ENCODE measurements at places on chromosomes 3 and 15. TPM values are rescaled to one million over a fixed set of nuclear protein-coding genes. Genes with fewer than 3 reads are reported as not detected.
A peak's percentile ranks its signal among the peaks of the same experiment; 100 is the strongest.

CDHR4 gene
- not detected for total RNA-seq

LRTM1 gene
- not detected for total RNA-seq

ROPN1 gene
- total RNA-seq: not detected

ONECUT1 gene
- total RNA-seq: not detected

PLCH1 gene
- not detected for total RNA-seq

ENTPD3 gene
- total RNA-seq: not detected

GNAT1 gene
- not detected for total RNA-seq

FGF7 gene
- not detected for total RNA-seq

GRCh38 chr3:139227827-139228226 lies 116.0 kb upstream of the MRPS22 start:
- ATAC-seq: no peak

DNA sequence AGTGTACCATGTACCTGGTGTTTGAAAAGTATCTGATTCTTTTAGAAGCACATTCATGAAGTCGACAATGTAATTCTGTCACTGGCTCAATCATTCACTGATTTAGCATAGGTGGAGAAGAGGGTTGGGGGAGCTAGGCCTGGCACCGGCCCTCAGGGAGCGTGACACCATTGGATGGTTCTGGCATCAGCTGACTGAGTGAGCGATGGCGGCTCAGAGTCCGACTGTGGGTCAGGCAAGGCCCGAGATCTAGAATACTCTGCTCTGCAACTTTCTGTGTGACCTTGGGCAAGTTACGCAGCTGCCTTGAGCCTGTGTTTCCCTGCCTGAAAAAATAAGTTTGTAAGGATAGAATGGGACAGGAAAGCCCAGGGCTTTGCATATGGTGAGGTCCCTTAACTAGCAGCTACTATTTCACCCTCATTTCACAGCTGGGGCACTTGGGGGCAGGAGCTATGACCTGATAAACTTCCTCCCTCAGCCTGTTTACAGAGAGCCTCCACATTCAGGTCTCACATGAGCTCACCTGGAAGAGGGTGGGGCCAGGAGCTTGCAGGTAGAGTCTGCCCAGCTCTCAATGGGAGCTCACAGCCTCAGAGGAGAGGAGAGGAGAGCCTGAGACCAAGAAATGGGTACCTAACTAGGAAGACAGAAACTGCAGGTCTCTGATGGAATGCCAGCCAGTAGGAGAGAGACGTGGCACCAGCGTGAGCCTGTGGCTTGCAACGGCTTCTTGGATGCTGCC lies 153.7 kb upstream of the TLE3 start:
- no peak for ATAC-seq

DNA sequence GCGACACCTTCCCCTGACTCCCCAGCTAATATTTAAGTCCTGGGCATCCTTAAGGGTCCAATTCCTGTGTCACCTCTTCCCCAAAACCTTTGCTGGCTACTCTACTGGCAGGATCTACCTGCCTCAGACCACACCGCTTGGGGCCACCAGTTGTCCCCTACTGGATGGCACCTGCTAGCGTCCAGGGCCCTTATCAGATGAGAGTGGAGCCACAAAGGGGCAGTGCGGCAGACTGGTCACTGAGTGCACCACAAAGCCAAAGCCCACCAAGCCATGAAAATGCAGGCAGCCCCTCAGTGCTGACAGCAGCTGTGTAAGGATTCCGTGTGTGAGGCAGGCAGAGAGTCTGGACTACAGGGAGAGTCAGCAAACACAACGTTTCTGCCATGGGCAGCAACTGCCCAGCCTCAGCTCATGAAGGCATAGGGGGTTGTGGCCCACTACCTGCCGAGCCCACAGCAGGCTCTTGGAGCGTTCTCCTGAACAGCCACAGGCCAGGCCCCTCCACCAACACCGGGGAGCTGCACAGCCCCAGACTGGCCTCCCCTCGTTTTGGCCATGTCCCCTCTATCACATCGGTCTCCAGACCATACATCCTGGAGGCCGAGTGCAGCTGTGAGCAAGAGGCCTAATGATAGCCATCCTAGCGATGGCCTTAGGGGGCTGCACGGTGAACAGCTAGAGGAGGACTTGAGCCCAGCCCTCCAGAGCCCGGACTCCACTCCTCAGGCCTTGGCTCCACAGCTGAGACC lies 32.3 kb downstream of the ALDH1L1 start:
- ATAC-seq: no peak

DNA sequence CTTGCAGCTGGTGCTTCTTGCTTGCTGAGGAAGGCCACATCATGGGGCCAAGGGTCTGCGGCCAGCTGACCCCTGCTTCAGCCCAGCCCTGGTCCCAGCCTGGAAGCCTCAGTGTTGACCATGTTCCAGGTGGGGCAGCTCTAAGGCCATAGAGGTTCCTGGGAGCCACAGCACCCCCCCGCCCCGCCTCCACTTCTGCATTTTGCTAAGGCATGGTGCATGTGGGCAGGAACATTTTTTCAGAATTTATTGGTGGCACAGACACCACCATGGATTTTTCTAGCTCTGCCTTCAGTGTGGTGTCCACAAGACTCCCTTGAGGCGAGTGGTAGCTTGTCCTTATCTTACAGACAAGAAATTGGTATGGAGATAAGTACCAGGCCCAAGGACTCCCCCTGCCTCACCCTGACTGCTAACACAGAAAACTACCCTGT lies 1.9 kb upstream of the CHST14 start:
- no peak for ATAC-seq

GRCh38 chr3:38650248-38650951 lies 913 bp upstream of the SCN5A start:
- ATAC-seq: no peak

GRCh38 chr3:43997316-43997715 lies 244.4 kb upstream of the TOPAZ1 start:
- no peak for ATAC-seq

- ATAC-seq: no peak
These were observed 115.4 kb upstream of the C15orf61 start for GRCh38 chr15:67405208-67406191.

DNA sequence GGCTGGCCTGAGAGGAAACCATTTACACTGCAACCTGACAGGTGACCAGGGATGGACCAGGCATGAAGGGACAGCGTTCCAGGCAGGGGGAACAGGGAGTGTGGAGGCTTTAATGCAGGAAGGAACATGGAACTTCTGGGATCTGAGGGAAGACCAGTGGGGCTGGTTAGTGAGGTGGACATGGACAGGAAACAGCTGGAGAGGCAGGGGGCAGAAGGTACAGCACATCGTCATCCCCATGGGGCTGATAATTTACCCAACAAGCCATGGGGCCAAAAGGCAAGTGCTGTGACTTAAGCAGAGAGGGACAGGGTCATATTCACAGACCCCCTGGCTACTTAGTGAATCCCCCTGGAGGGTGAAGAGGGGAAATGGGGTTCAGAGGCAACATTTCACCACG lies 77.0 kb upstream of the LARS2 start:
- ATAC-seq: no peak

DNA sequence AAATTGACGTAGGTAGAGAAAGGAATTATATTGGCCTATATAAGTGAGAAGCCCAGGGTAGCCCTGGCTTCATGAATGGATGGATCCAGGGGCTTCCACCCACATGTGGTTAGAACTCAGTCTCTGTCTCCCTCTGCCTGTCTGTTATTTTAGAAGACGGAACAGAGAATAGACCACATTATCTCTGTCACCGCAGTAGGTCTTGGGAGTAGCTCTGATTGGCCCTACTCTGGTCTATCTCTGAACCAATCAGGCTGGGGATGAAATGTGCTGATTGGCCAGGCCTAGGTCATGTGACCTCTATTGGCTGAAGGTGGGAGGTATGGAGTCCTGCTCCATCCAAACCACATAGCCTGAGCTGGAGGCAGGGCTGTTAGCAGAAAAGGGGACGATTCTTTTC lies 143.0 kb upstream of the PRR23C start:
- ATAC-seq: no peak

GRCh38 chr3:15976524-15976923 lies 178.7 kb upstream of the ANKRD28 start:
- no peak for ATAC-seq

DNA sequence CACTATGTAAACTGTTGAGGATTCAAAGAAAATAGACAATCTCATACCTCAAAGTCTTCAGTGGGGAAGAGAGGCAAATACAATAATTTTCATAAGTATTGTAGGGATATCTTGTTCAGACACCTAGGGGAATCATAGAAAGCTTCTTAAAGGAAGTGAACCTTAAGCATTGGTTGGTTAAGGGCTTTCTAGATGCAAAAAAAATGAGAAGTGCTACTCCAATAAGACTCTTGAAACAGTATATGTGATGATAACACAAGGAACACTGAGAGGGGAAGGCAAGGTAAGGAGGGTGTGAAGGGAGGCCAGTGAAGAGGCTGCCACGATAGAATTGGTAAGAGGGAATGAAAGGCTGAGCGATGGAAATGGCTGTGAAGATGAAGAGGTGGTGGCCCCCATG lies 104.1 kb downstream of the TPRG1 start:
- ATAC-seq: no peak

DNA sequence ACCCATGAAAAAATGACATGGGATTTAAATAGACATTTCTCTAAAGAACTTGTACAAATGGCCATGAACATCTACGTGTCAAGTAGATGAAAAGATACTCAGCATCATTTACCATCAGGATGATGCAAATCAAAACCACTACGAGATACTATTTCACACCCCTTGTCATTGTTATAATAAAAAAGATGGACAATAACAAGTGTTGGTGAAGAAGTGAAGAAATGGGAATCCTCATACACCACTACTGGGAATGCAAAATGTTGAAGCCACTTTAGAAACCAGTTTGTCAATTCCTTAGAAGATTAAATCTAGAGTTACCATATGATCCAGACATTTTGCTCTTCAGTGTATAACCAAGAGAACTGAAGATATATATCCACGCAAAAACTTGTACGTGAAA lies 57.9 kb downstream of the TIMP4 start:
- no peak for ATAC-seq

DNA sequence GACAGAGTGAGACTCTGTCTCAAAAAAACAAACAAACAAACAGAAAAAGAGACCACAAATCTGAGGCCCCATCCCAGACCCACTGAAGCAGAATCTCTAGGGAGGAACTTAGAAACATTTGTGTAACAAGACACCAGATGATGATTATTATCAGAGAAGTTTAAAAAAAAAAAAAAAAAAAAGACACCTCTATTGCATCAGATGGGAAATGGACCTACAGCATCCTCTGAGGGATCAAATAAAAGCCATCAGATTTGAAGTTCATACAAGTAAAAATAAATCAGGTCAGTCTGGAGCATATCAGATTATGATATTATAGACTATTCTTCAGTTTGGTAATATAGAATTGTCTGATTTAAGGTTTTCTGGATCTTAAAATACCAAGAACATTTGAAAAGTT lies 21.9 kb upstream of the LIPC start:
- no peak for ATAC-seq

- ATAC-seq: no peak
These were observed 17.5 kb downstream of the MAP1A start for GRCh38 chr15:43534897-43535296.

GRCh38 chr3:4038351-4038750 lies 239.1 kb downstream of the LRRN1 start:
- no peak for ATAC-seq

DNA sequence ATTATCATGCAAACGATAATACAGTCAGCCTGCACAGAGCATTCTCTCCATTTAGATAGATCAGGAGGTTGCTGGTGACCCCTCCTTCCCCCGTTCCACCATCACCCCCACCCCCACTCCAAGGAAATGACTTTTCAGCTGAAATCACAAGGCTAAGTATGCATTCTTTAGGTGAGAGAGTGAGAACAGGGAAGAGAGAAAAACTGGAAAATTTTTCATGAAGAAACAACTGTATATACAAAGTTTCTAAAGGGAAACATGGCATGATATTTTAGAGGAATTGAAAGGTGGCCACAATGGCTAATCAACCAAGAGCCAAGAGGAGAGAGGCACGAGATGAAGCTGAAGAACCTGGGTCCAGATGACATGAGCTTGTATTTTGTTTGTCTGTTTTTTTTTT lies 22.2 kb downstream of the BCL2A1 start:
- no peak for ATAC-seq

- no peak for ATAC-seq
These were observed 546.1 kb downstream of the NTRK3 start for GRCh38 chr15:87710406-87710805.

DNA sequence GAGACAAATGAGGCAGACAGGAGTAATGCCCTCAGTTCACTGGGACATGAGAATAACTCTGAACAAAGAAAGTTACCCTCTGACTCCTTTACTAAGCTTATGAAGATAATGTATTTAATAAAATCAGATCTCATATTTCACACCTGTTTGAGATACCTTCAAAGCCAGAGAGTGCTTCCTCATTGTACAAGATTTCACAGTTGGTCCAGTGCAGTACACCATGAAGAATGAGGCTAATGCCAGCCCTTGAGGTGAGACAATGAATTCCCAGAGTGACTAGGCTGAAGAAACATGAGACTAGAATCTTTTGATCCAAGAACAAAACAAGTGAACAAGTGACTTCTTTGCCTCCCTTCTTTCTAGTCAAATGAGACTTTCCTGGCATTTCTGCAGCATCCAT lies 1133.8 kb downstream of the TUSC7 start:
- no peak for ATAC-seq

GRCh38 chr15:50484781-50485180 lies 60.6 kb downstream of the USP8 start:
- peak; percentile 62 for ATAC-seq

DNA sequence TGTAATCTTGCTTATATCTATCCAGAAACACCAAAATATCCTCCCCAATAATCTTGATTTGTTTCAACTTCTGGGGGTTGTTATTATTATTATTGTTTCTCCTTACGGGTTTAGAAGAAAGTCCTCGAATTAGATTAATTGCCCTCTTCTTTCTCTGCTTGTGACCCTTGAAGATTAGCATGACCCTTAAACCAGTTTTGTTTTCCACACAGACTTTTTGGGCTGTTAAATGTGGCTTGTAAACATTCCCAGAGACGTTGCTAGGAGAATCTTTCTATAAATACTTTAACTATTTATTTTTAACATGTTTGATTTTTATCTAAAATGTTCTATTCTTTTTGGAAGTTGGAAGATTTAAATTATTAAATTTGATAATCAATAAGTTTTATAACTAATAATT lies 4.3 kb upstream of the SUCNR1 start:
- ATAC-seq: no peak

DNA sequence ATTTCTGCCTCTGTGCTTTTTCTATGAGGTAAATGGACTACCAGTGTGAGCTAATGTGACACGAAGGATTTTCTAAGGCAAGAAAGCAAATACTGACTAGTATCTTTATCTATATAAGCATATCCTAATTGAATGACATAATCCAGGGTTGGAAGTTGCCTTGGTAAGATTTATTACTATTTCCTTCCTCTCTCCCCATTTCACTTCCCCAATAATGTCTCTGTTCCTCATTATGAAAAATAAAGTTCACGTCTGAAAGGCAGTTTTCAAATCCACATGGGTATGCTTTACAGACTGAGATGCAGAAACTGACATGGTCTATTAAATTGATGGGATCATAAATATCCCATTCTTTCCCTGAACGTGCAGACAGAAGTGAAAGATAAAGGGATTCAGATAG lies 86.0 kb downstream of the DTWD1 start:
- no peak for ATAC-seq

- ATAC-seq: no peak
These were observed 7.8 kb upstream of the KIF7 start for GRCh38 chr15:89662893-89663626.

GRCh38 chr3:131846296-131846924 lies 188.4 kb downstream of the CPNE4 start:
- no peak for ATAC-seq

GRCh38 chr3:53809764-53810400 lies 36.3 kb downstream of the CHDH start:
- no peak for ATAC-seq

- no peak for ATAC-seq
These were observed 115.7 kb upstream of the TSPAN3 start for GRCh38 chr15:77186594-77187011.

GRCh38 chr3:33926998-33927605 lies 128.7 kb downstream of the PDCD6IP start:
- ATAC-seq: no peak

All from activated T-helper 17 cell treated with anti-CD3 and anti-CD28 coated beads, Interleukin-2, amount 50 U/mL, for 72 hours (primary cell).